ENCODE measurements at places on chromosomes 2 and 18.

DNA sequence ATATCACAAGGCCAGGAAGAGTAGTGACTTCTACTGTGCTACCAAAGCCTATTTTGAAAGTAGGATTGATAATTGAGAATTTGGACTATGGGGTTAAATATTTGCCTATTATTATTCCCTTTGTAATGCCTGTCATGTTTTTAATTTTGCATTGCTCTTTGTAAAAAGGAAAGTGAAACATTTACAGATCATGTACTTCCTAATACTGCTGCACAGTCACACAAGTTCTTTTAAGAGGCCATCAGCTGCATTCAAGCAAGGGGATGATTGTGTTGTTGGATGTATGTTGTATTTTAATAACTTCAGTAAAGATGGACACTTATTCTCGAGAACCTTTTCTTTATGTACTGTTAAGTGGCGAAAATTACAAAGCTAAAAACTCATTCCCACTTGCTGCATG lies 70.1 kb downstream of the PLEKHA3 start:
- DNase-seq: no peak

DNA sequence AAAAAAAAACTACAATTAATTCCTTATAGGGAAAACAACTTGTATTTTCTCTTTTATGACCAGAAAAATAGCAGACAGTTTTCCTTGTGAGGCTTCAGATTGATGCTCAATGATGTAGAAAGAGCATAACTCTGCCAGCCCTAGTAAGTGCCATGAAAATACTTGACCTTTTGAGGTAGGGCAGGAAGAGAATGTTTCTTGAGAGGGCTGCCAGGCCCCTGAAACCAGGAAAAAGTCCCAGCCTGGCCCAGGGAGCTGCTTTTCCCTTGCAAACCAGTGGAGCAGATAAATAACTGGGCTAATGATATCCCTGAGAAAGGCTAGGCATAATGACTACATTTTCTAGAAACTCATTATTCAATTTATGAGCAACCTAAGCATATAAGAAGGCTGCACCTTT lies 126.8 kb downstream of the SLC8A1 start:
- DNase-seq: no peak

DNA sequence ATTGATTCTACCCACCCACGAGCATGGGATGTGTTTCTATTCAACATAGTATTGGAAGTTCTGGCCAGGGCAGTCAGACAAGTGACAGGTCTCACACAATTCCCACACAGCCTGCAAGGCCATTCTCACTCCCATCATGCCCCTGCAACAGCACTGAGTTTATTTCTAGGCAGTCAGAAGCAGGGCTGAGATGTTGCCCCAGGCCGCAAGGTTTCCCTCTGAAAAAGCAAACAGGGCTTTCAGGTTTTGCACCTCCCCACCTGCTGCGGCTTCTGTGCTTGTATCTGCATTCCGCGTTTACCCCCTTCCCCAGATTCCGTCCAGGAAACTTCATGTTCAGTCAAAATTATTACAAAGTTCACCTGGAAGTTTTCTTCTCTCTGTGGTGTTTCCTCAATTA lies 9.4 kb upstream of the TACR1 start:
- peak; percentile 20 for DNase-seq

DNA sequence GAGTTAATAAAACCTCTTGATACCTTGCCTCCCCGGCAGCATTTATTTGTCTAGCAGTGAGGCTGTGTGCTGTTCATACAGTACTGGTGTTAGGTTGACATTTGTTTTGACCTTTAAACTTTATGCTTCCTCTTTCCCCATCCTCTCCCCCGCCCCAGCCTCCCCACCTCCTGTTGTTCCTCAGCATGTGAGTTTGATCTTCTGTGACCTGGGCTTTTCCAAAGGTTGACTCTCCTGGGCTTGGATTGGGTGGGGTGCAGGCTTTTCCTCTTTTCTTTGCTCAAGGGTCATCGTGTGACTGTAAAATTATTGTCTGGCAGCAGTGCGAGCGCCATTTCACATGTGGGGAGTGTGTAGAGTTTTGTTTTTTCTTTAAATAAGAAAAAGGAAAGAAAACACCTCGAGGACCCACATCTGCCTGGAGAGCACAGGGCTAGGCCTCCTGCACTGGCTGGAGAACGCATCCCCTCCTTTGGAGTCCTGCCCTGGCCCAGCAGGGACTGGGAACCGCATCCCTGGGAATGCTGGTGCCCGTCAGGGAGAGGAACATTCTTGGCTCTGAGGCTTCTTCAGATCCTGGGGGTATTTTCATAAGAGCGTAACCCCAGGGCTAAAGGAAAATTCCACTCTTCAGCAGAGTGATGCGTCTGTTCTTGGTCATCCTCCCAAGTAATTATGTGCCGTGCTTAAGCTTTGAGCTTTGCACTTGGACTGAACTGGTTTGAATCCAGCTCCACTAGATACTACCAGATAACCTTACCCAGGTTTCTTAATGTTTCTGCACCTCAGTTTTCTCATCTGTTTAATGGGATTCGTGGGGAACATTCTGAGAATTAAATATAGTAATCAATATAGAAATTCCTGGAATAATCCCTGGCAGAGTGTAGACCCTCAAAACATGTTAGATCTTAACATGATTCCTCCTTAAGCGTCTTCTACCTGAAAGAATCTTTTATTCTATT lies 91.5 kb downstream of the SETBP1 start:
- no peak for DNase-seq

- DNase-seq: peak; percentile 72
These were observed 157.2 kb downstream of the MIB1 start for GRCh38 chr18:21897811-21898210.

GRCh38 chr2:212592695-212593094 lies 54.1 kb upstream of the ERBB4 start:
- no peak for DNase-seq

- no peak for DNase-seq
These were observed 89.7 kb upstream of the CXCR4 start for GRCh38 chr2:136207665-136208064.

- DNase-seq: no peak
These were observed 113.3 kb downstream of the GALNT1 start for GRCh38 chr18:35694808-35695207.

GRCh38 chr2:16277117-16277516 lies 336.8 kb downstream of the MYCN start:
- DNase-seq: no peak

DNA sequence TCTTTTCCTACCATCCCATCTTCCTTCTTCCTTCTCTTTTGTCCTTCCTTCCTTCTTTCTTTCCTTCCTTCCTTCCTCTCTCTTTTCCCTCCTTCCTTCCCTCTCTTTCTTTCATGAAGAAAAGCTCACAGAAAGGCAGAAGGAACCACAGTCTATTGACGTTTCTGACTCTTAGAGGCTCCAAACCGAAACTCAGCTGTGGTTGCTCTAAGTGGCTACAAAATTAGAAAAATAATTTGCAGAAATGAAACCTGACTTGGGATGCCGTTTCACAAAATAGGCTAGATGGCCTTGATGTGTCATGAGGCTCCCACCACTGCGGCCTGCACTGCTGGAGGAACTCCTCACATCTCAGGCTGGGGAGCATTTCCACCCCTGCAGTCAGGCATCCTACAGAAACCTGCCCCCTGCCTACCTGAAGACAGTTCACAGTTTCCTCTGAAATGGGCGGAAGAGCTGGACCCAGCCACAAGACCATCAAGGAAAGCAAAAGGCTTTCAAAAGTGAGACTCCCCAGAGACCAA lies 165.6 kb downstream of the SMAD7 start:
- DNase-seq: no peak

GRCh38 chr18:77433076-77433475 lies 183.4 kb downstream of the GALR1 start:
- DNase-seq: no peak

- no peak for DNase-seq
These were observed 246.9 kb upstream of the CYP26B1 start for GRCh38 chr2:72394541-72395070.

DNA sequence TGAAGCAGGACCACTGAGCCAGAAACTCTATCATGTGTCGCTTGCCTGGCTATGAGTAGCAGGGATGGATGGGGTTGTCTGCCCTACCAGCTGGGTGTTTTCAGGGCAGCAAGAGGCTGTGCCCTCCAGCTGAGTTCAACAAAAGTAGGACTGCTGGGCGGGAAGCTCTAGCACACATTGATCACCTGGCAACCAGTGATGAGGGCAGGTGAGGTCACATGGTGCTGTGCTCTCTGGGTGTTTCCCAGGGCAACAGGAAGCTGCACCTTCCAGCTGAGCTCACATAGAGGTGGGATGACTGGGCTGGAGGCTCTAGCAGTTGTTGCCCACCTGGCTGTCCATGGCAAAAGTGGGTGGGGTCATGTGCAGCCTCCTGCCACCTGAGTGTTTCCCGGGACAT lies 487.3 kb upstream of the VWC2L start:
- no peak for DNase-seq

- DNase-seq: no peak
These were observed 84.8 kb upstream of the DNAJC10 start for GRCh38 chr2:182631299-182631698.

DNA sequence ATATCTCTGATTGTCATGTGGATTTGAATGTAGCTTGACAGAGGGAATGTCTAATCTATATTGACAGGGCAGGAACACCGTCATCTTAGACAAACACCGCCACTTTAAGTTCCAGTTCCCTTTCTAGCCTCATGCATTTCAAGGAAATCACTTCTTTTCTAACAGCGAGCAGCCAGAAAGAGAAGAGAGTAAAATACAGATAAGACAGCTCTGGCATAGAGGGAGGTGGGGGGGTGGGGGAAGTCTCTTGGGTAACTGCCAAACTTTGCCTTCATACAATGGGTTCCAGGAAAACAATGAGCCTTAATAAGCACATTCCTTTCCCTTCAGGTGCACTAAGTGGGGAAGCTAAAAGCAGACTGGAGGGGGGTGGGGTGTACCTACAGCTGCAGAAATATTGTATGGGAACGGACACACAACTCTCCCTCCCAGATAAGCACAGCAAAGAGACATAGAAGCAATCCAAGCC lies 37.2 kb downstream of the CASP10 start:
- no peak for DNase-seq

DNA sequence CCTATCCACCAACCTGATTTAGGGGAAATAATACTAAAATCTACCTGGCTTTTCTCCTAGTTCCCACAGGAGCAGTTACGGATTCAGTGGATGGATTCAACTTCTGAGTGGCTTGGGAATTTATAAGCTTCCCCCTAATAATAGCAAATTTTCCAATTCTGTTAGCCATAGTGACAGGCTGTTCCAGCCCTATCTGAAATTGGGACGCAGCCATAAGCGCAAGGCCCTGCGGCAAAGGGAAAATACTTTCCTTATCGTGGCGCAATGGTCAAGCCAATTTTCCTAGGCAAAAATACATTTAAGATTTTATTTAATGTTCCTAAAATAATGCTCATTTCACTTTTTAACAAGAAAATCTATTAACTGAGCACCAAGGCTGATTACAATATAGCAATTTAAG lies 49.7 kb downstream of the CDH2 start:
- no peak for DNase-seq

DNA sequence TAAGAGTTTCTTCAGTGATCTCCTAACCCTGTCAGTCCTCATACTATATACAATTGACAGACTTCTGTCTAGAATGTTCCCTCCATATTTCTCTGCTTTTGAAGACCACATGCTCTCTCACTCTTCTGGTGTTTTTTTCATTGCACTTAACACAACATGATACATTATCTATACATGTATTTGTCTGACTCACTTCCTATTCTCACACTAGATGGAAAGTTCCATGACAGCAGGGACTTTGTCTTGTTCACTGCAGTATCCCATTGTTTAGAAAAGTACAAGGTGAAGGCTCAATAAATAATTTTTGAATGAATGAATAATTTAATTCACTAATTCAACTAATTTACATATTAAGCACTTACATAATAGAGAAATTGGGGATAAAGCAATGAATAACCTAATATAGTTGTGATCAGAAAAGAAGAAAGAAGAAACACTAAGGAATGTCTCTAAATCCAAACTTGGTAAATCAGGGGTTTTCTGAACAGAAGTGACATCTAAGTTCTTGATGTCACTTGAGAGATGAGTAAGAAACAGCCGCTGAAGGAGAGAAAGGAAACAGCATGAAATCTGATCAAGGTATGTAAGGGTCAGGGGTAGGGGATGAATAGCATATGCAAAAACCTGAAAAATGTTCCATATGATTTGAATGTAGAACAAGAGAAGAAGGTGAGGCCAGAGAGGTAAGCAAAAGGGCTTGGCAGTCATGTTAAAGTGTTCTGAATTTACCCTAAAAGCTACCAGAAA lies 42.4 kb downstream of the MBD2 start:
- DNase-seq: no peak

DNA sequence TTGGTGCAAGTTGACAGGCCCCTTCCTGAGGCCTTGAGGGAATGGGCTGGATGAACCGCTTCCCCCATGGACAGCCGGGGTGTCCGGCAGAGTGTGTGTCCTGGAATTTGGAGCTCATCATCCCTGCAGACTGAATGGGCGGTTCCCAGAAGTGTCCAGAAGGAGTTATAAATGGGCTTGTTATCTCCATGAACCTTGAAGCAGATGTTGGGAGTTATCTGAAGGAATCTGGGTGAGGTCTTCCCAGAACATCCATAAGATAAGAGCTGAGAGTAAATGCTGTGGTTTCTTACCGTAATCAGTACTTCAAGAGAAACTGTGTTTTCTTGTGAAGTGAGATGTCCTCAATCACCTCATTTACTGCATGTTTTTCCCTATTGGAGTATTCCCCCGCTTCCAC lies 21.1 kb downstream of the PLB1 start:
- DNase-seq: no peak

DNA sequence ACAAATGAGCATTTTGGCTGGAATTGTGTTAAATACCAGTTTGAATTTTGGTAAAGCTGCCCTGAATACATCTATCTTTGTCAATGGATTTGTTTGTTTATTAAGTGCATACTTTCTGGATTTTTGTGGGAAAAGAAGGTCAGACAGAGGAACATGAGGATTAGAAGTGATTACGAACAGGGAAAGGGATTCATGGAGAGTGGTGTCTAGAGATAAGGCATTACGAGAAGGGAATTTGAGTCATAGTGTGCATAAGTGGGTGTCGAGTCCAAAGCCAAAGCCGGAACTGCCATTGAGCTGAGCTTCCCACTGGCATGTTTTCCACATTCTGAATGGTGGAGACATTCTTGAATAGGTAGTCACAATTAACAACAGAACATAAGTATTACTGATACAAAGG lies 68.9 kb upstream of the EFEMP1 start:
- no peak for DNase-seq

DNA sequence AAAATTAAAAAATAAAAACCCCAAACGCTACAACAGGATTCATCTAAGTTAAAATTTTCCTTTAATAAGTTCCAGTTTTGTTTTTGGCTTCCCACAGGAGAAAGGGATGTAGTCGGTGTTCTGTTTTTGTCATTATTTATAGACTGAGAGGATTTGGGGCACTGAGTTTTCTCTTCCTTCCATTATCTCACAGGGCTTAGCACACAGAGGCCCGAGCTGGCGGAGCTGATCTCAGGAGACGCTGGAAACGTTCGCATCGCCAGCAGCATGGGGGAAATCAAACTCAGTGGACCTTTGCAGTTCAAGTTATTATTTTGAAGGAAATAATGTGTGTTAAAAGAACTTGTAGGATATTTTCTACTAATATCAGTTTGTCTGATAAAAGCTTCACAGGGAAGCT lies 669.7 kb upstream of the SALL3 start:
- no peak for DNase-seq

DNA sequence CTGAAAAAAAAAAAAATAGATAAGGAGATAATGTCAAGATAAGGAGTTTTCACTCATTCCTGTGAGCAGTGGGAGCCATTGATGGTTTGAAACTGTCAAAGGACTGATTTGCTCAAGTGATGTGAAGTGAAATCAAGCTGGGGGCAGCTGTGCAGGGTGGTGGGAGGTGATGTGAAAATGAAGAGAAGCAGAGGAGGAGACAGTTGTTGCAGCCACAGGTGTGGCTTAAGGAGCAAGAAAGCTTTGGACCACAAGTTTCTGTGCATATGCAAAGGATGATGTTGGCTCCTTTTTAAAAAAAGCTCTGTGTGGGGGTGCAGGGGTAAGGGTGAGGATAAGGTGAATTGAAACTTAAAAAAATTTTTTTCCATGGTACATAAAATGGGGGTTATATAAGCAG lies 8.3 kb downstream of the EFR3B start:
- DNase-seq: no peak

Measured in WTC11 (cell line).